MM.1S (cell line): ENCODE measurements at places on chromosomes 5 and 9.

- DNase-seq = no peak
Observed at GRCh38 chr5:141492168-141492885, 3.4 kb downstream of the PCDHGC5 start.

- DNase-seq = peak; percentile 52
Observed at GRCh38 chr5:62778316-62779009, 199.8 kb downstream of the LRRC70 start.

GRCh38 chr9:97374811-97375210 is 37.1 kb upstream of the TDRD7 start:
- no peak for DNase-seq

GRCh38 chr5:136162008-136162407 is 29.4 kb downstream of the SMAD5 start:
- no peak for DNase-seq

- no peak for DNase-seq
Observed at GRCh38 chr9:90801973-90802322, 329 bp downstream of the SYK start.
